ENCODE measurements at places on chromosomes 7 and 10.

DNA sequence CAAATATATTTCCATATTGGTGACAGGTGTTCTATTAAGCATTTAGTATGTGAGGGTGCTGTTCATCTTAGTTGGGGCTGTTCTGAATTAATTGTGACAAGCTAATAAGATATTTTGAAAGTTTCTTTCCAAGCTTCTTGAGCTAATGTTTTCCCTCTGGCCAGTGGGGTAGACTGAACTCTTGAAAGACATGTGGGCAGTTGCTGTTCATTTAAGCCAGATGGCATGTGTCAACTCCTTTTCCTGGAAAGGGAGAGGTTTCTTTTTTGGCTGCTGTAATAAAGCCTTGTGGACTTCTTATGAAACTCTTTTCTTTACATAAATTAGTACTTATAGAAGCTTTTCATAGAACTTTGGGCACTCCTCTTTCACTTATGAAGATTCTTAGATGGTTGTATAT lies 21.7 kb downstream of the RAB18 start:
- peak; percentile 26 for DNase-seq

GRCh38 chr10:131926253-131926652 lies 25.4 kb downstream of the PPP2R2D start:
- DNase-seq = no peak

- no peak for DNase-seq
Measured at GRCh38 chr10:79488336-79488735, 24.0 kb upstream of the EIF5AL1 start.

GRCh38 chr7:159011722-159012022 lies 133.0 kb downstream of the VIPR2 start:
- no peak for DNase-seq

GRCh38 chr10:60960031-60960430 lies 16.0 kb upstream of the RHOBTB1 start:
- no peak for DNase-seq
